Hypothalamus (tissue), 51 donors: ENCODE measurements at places on chromosomes 1 and 21.
A peak's percentile ranks its signal among the peaks of the same experiment; 100 is the strongest.

DNA sequence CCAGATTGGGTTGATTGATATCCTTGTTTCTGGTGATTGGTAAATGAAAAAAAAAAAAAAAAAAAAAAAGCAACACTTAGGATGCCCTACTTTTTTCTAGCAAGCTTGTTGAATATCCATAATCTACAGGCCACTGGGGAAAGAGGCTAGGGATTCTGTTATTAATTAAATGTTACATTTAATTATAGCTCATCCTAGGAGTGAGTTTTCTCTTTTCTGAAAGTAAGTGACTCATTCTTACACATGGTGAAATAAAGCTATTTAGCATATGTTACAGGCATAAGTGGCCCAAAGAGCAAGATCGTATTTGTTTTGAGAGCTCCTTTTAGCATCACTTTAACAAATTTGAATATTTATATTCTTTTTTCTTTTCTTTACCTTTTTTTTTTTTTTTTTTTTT lies 94.5 kb downstream of the FNBP1L start:
- DNase-seq = no peak

DNA sequence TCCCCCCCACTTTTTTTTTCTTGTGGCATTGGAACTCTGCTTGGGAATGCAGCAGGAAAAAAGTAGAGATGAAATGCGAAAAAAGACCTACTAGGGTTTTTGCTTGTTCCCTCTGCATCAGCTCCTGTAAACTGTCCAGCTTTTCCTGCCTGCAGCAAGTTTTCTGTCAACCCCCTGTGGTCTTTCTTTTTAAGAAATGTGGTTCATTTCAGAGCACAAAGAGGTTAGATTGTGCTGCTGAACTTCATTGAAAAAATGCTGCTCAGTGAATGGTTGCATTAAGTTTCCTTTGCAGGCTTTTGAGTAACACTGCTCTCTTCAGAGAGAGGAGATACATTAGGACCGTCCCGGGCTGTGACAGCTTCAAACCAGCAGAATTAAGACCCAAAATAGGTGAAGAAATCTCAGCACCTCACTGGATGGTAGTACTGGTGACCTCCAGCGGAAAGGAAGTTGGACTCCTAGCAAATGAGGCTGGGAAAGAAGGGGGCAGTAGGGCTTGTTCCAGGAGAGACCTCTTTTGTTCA lies 80.7 kb downstream of the NDUFS5 start:
- no peak for DNase-seq

DNA sequence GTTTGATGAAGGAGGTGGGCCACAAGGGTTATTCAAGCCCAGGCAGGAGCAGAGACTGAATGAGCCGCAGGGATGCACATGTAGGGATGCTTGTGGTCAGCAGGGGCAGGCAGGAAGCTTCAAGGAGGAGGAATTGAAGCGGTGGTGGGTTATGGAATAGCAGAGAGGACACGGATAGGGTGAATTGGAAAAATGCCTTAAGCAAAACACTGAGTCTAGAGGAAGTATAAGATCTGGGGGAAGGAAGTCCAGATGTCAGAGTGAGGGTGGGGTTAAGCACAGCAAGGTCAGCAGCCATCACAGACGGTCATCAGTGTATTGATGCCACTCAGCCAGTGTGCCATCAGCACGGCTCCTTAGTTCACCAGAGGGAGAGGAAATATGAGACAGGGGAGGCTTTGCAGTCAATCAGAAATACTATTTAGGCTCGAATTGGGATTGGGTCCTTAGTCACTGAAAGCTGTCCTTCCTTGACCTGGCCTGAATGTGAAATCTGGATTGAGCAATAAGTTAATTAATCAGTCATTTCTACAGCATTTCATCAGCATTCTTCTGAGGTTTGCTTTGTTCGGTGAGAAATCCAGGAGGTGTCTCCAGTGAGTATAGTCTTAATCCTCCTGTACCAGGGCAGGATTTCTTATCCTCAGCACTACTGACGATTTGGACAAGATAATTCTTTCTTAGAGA lies 6.0 kb upstream of the LCE1F start:
- DNase-seq = no peak

- no peak for DNase-seq
These were observed 43.8 kb downstream of the RBM11 start for GRCh38 chr21:14259747-14260146.

- DNase-seq = no peak
These were observed 23.5 kb upstream of the C1QA start for GRCh38 chr1:22612671-22613571.

DNA sequence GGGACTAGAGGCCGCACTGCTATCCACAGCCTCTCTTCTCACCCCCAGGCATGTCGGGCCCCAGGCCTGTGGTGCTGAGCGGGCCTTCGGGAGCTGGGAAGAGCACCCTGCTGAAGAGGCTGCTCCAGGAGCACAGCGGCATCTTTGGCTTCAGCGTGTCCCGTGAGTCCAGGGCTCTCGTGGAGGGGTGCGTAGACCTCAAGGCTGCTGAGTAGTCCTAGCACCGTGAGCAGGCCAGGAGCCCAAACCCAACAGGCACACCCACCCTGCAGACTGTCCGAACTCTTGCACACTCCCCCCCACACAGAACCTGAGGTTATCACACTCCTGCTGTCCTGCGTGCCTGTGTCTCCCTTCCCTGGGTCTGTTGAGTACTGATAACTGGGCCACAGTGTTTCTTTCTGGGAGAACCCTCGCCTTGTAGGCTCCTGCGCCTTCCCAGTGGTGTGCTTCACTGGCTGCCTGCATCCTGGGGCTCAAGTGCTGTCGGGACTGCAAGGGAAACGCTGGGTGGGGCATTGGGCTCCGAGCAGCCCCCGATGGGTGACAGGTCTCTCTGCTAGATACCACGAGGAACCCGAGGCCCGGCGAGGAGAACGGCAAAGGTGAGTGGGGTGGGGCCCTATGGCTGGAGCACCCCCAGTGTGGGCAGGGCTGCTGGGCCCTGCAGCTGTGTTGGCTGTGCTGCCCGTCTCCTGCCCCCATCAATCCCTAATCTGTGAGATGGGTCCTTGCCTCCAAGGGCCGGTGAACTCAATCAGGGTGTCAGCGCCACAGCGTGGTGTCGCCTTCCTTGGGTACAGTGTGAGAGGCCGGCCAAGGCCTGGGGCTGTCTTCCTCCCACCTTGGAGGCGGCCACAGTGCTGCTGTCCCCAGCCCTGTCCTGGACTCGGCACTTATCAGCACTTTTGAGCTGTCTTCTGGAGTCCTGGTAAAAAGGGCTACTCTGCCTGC lies 4.0 kb upstream of the GJC2 start:
- no peak for DNase-seq

DNA sequence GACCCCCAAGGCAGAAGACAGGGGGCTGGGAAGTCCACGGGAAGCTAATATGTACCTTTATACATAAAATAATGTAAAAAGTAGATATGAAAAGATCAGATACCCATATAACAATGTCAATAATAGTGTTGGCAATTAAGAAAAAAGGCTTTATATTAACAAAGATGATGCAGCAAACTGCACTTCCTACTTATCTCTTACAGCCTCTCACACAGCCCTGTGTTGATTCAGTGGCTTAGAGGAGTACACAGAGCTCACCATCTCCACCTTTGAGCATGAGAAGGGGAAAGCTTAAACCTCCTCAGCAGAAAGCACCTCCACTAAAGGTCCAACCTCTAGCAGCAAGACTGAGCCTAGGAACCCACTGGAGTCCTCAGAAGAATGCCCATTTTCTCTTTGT lies 7.2 kb upstream of the VSIG8 start:
- DNase-seq = no peak

- DNase-seq = peak; percentile 16
These were observed 8.8 kb downstream of the ZNF683 start for GRCh38 chr1:26363549-26364448.

DNA sequence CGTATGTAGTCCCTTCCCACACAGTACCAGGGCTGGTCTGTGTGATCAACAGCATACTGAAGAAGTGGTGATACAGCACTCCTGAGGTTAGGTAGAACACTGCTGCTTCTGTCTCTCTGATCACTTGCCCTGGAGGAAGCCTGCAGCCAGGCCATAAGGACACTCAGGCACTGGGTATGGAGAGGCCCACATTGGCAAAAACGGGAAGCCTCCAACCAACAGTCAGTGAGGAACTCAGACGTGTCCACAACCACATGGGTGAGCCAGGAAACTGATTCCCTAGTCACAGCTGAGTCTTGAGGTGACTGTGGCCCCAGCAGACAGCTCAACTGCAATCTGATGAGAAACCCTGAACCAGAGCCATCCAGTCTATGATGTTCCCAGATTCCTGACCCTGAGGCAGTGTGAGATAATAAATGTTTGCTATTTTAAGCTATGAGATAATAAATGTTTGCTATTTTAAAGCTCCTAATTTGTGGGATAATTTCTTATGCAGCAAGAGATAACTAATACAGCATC lies 62.5 kb downstream of the COQ8A start:
- DNase-seq = no peak

DNA sequence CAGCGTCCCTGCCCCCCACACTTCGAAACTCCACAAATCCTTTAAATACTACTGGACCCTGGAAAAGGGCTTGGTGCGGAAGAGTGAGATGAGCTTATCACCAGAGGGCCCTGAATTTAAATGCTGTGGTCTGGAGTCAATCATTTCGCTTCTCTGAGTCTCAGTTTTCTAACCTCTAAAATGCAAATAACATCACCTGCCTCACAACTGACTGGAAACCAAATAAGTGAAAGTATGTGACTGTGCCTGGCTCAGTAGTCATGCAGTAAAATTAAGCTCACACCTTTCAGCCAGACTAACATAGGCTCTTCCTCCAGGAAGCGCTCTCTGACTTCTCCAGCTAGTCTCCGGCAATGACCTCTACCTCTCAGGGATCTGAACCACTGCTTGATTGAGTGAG lies 4.2 kb downstream of the GJA4 start:
- no peak for DNase-seq

- no peak for DNase-seq
These were observed 18.9 kb downstream of the MFAP2 start for GRCh38 chr1:16961297-16962133.

DNA sequence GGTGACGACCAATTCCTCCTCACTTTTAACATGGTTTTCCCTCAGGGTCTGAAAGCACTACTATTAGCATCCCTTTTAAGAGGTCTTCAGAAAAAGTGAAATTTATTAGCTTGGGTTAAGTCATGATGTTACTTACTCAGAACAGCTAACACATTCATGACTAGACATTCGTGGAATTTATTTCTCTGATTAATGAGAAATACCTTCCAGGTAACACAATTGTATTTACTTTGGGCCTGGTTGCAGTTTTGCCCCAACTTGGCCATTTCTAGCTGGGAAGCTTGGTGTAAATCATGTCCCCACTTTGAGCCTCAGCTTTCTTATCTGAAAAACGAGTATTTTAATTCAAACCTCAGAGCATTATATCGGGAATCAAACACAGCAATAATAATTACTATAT lies 119.2 kb upstream of the SPATA6 start:
- no peak for DNase-seq

DNA sequence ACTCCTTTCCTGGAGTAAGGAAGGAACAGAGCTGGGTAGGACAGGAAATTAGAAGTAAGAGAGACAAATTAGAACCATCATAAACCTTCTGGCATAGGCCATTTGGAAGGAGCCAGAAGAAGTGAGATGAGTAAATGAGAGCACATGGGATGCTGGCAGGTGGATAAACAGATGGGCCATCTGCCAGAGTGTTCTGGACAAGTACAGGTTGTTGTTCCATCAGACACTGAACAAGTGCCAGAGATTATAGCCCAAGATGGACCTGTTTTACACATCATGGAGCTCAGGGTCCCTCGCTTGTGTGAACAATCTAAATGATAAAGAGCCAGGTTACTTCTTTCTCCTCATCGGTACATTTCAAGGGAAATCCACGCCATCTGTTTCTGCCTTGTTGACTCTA lies 200.3 kb downstream of the HHIPL2 start:
- DNase-seq = no peak

DNA sequence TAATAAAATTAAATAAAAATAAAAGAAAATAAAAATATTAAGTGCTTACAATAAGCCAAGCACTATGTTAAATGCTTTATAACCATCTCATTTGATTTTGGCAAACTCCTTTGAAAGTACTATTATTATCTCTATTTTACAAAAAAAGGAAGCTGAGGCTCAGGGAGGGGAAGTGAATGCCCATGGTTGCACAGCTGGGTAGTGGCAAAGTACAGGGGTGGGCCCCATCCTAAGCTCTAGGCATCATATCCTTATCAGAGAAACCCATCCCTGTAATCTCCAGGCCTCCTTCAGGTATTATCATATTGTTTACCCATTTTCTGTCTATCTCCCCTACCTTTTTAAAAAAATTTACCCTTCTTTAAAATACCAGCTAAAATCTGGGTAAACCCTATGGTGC lies 2.3 kb upstream of the MED18 start:
- no peak for DNase-seq
